ENCODE measurements at places on chromosomes 7 and 10. TPM values are rescaled to one million over a fixed set of nuclear protein-coding genes. Genes with fewer than 3 reads are reported as not detected.

- DNase-seq, result no peak
Observed at GRCh38 chr10:130994845-130995244, 316.7 kb downstream of the TCERG1L start.

Gene DOCK4
- total RNA-seq, result 7.6 TPM

DNA sequence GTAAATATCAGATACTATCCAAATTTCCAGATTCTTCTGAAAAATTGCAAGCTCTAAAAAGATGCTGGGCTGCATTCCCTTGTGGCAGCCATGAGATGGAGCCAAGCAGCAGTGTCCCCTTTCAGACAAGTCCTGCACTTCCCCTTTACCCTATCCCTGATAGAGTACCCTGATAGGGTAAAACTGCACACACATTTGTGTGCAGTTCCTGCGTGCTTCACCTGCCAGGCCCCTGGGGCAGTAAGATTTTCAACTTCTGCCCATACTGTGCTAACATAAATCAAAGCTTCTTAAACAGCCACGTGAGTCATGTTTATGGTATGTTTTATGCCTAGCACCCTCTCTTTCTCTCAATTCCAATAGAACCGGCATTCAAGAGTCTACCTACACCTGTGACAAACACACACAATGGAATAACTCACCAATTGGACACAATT, 52.2 kb downstream of the IFIT5 start:
- DNase-seq, result peak; percentile 56

DNA sequence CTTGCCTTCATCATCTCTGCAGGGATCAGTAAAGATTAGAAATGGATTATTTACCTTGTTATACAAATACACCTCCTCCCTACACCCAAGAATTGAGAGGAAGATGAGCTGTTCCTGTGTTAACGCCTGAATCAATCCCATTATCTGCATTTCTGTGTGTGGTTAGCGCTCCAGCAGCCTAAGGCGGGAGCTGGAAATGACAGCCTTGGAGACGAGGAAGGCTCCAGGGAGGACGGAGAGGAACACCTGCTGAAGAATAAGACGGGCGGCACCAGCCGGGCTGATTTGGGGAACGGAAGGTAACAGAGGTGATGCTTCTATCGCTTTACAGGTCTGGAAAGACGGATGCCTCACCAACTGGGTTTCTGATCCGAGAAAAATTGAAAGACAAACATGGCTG, 34.2 kb upstream of the DDC start:
- no peak for DNase-seq

Gene ENKUR
- total RNA-seq, result not detected

GRCh38 chr10:25627606-25628005, 306.4 kb upstream of the MYO3A start:
- no peak for DNase-seq

DNA sequence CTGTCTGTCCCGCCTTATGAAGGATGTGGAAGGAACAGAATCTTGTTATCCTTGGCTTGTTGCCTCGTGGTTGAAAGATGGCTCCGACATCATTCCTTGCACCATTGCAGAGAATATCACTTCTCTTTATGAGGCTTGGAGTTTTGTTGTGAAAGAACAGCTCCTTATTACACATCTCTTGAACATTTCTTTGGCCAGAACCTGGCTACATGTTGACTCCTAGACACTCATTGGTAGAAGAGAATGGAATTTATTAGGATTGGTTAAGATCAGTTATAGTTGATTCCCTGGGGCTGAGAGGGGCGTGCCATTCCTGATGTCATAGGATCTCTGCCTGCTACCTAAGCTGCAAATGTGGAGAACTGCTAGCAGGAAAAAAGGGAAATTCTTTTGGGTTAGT, 180.5 kb upstream of the CTBP2 start:
- DNase-seq, result peak; percentile 7

DNA sequence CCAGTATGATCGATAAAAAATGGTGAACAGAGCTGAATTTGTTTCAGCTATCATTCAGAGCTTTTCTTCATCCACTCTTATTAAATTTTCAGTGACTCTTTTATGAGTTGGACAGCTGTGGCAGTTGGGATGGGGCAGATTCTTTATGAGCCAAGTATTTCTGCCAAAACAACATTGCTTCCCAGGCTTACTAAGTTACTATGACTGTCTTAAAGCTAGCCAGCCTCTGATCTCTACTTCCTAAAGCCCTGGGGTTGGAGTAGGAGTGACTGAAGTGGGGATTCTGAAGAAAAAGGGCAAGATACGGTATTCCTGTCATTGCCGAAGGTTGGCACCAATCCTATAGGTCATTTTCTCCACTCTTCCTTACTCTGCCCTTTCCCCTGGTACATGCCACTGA, 12.7 kb downstream of the RPP30 start:
- peak; percentile 45 for DNase-seq

- no peak for DNase-seq
Observed at GRCh38 chr10:44126291-44126717, 258.6 kb downstream of the CXCL12 start.
